ENCODE measurements at places on chromosomes 11 and 22. TPM values are rescaled to one million over a fixed set of nuclear protein-coding genes. Genes with fewer than 3 reads are reported as not detected.
A peak's percentile ranks its signal among the peaks of the same experiment; 100 is the strongest.

DNA sequence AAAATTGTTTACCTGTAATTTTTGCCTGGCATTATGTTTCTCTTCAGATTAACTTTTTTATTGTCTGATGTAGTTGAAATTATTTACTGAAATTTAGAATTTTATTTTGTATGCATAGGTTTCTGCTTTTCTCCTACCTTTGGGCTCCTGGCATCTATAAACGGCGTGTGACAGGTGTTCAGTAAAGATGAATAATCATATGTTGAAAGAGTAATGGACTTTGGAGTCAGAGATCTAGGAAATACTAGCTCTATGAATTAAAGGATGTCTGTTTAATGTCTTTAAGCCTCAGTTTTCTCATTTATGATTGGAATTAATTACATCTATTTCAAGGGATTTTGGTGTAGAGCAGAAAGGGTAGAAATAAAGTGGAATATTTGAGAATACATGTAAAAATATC is 7.2 kb upstream of the ANGPTL5 start:
- no peak for DNase-seq

- no peak for DNase-seq
These were observed 13.2 kb downstream of the MMP3 start for GRCh38 chr11:102830001-102830727.

DNA sequence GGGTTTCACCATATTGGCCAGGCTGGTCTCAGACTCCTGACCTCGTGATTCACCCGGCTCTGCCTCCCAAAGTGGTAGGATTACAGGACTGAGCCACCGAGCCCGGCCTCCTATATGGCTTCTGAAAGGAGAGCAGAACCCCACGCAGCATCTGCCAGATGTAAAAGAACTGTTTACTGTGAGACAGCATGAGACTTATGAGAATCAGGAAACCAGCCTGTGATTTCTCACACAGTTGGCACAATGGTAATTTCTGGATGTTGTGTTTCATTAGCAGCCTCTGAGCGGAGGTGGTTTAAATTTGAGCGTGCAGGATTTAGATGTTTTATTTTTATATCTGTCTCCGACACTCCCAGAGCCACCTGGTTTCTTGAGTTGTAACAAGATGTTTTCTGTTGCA is 33.8 kb downstream of the CEP164 start:
- no peak for DNase-seq

DNA sequence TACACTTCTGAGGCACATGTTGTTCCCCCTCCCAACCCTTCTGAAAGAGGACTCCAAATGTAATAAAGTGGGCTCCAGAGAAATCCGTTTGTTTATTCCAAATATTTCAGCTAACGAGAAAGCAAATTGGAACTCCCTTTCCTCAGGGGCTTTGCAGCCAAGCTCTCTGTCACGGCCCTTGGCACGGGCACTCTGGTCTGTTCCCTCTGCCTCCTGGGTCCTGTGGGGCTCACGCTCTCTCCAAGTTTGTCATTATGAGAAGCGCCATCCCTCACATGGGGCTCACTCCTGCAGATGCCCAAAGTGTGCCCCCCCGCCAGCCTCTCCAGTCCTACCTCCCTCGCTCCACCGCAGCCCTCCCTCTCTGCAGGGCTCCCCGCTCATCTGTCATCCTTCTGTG is 125.4 kb upstream of the POU2AF2 start:
- DNase-seq, result no peak

DNA sequence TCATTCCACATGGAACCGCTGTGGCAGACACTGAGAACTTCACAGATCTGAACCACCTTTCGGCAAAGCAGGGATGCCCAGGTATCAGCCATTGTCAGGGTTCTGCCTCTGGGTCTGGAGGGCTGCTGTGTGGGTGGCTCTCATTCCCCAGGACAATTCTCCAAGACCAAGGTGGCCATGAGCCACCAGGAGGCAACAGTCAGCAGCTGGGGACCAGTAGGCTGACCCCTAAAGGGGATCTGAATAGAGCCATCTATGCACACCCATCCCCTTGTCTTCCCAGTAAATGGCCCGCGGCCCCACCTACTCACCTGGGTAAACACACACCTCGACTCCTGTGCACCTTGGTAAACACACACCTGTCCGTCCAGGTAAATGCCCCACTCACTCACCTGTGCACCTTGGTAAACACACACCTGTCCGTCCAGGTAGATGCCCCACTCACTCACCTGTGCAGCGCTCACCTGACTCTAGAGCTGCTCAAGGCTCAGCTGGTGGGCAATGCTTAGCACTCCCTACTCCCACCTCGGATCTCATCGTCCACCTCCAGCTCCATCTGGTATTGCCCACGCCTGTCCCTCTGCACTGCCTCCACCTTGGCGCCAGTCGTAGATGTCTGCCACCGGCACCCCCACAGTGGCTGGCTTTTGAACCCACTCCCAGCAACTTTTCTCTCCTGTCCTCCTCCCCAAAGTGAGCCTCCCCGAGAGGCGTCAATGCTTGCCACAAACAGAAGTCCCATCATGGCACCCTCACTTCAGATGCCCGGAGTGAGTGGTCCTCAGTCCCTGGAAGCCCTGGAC is 10.2 kb downstream of the SLC25A1 start:
- DNase-seq, result peak; percentile 2

DNA sequence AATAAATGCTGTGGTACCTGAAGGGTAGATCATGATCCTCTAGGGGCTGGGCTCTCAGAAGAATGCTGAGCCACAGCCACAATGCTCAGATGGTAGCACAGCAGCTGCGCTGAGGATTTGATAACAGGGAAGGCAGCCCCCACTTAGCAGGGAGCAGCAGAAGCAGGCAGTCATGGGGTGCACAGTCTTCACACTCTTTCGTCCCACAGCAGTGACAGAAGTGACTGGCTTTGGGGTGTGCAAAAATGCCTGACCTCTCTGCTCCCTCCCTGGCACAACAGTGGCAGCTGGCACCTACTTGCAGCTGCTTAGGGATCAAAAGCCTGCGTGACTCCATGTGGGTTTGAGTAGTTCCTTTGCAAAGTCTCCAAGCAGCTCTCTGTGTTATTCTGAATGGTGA is 1349.8 kb upstream of the RAG2 start:
- no peak for DNase-seq

GRCh38 chr11:117817368-117818040 is 7.0 kb downstream of the FXYD2 start:
- peak; percentile 89 for DNase-seq

- peak; percentile 1 for DNase-seq
These were observed 2.0 kb downstream of the MUS81 start for GRCh38 chr11:65862191-65862735.

The DDX10 gene
- total RNA-seq, result 31.0 TPM

The PLAAT4 gene
- not detected for total RNA-seq

The IRAG1 gene
- total RNA-seq, result 5.9 TPM
